ENCODE measurements at places on chromosomes 12 and 14.

DNA sequence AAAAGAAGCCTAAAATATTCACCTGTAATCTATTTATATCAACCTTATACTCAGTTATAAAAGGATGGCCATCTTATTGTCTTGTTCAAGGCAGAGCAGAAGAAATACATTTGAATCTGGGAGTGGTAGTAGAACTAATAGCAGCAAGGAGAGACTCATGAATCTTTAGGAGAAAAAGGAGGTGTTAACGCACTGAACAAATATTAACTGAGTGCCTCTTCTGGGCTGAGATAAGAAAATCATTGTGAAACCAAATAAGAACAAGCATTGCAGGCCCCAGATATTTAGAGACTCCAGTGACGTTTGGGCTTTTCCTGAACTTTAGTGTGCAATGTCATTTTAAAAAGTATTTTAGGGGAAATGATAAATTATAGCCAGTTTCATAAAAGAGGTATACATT, 790.6 kb downstream of the DIO2 start:
- no peak for DNase-seq

- no peak for DNase-seq
Observed at GRCh38 chr12:50297996-50298395, 14.7 kb upstream of the LIMA1 start.

DNA sequence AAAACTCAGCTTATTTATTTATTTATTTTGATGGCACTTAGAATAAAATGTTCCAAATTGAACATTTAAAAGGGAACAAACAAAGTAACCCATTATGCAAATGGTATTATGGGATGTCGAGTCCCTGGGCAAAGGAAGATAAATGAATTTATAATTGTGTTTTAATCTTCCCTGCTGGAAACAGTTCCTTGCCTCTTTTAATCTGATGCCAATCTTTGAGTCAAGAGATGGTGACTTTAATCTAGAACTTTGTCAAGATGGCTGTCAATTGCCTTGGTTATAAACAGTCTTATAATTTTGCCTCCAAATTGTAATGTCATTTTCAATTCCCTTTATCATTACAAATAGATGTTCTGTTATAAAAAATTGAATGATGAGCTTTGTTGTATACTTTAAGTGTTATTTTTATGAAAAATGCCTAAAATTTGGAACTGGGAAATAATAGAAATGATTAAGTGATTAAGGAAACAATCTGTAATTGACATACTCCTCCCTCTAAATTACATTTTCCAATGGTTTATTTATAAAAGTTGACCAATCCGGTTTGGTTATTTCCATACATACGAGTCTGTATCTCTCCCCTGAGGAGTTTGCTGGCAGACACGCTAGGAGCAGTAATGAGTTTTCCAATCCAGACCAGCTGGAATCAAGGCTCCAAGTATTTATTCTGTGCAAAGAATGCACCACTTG, 134.9 kb upstream of the FRMD6 start:
- no peak for DNase-seq

- DNase-seq = no peak
Observed at GRCh38 chr14:75125617-75126016, 1.2 kb downstream of the NEK9 start.

DNA sequence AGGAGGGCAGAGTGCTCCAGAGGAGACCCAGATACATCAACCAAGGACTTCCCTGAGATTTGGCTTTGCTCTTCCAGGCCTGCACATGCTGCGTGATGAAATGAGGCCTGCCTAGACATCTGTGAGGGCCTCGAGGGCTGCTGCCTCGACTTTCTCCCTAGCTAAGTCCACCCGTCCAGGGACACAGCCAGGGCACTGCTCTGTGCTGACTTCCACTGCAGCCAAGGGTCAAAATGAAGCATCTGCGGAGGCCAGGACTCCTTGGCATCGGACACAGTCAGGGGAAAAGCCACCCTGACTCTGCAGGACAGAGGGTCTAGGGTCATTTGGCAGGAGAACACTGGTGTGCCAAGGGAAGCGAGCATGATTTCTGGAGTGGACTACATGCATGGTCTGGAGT, 10.7 kb downstream of the SLC25A47 start:
- DNase-seq = no peak

DNA sequence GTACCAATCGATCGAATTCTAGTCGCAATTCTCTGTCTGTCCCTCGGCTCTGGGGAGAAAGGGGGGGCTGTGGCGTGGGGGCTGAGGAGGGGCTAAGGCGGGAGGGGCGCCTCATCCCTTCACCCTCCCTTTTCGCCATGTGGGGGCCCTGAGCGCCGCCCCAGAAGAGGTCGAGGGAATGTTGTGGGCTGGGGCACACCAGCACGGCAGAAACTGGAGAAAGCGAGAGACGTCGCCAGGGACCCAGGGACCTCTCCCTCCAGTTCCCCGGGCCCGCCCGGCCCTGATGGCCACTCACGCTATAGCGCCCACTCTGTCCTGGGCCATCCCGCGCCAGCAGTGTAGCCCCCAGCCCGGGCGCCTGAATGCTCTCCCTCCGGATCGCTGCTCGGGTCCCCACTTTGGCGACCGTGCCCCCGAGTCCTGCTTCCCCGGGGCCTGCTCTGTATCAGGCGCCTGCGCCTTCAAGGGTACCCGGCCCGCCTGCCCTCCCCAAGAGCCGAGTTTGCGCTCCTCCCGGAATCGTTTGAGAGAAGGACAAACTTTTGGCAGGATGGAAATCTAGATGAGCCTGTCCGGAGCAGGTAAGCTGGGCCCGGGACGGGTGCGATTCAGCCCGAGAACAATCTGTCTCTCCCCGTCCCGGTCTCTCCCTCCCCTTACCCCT, 62.6 kb downstream of the SMUG1 start:
- no peak for DNase-seq

DNA sequence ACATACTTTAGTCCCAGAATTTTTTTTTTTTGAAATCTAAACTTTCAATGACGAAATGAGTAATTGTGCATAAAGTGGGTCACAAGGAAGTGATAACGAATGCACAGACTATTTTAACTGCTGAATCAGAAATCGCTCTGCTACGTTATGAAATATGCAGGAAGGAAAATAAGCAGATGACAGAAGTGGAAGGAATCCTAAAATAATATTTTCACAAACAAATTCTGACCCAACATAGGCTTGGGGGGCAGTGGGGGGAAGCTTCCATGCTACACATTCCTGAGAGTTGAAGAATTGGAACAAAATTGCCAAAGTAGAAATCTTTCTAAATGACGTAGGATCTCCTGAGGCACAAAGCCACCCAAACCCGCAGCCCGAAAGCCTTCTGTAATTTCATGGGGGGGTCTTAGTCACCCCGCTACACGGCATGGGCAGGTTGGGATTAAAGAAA, 89.6 kb downstream of the ARF6 start:
- no peak for DNase-seq

- no peak for DNase-seq
Observed at GRCh38 chr12:81284137-81284536, 206.3 kb downstream of the ACSS3 start.

- DNase-seq = no peak
Observed at GRCh38 chr14:90699016-90699415, 117.2 kb downstream of the TTC7B start.

- no peak for DNase-seq
Observed at GRCh38 chr14:62118461-62118860, 356.2 kb downstream of the SNAPC1 start.

DNA sequence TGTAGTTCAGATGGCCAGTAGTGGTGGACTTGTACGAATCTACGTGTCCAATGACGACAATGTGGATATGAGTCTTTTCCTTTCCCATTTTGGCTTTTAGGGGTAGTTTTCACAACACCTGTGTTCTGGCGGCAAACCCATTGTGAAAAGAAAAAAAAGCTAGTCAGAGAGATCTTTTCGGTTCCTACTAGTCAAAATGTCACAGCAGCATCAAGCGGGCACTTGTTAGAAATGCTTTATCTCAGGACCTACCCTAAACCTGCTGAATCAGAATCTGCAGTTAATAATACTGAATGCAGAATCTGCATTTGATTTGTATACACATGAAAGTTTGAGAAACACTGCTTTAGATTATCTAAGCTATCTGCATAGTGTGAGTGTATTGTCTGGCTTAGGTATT, 18.3 kb downstream of the AEBP2 start:
- no peak for DNase-seq

- no peak for DNase-seq
Observed at GRCh38 chr14:71271166-71271945, 364.1 kb downstream of the PCNX1 start.

DNA sequence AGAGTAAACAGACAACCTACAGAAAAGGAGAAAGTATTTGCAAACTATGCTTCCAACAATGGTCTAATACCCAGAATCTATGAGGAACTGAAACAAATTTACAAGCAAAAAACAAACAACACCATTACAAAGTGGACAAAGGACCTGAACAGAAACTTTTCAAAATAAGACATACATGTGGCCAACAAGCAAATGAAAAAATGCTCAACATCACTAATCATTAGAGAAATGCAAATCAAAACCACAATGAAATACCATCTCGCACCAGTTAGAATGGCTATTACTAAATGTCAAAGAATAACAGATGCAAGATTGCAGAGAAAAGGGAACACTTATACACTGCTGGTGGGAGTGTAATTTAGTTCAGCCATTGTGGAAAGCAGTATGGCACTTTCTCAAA, 125.8 kb downstream of the C12orf42 start:
- no peak for DNase-seq

DNA sequence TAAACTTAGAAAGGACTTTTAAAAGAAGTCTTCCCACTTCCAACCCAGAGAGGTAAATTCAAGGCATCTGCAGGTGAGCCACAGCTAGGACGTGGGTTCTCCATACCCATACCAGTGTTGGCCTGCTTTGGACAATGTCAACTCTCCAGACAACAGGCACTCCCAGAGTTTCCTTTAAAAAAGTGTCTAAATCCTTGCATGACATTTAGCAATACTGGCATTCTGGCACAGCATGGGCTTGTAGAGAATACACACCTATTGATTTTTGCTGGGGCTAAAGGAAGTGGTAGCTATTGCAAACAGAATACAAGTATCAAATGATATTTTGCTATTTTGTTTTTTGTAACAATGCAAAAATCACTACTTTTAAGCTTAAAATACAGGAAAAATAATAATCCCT, 25.8 kb upstream of the DICER1 start:
- no peak for DNase-seq

DNA sequence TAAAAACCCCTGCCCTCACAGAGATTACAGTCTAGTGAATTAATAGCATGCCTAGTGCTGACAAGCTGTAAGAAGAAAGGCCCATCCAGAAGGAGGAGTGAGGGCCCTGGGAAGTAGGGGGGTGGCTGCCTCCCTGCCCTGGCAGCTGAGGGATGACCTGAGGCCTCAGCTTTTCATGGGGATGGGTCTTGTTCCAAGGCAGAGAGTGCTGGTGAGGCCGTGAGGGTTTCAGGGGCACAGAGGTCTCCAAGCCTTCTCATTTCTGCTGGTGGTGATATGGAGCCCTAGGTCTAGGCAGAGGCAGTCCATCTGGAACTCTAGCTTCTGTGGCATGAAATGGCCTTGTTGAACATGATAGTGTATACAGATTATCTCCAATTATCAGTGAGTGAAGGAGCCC, 114.4 kb downstream of the ZFP36L1 start:
- no peak for DNase-seq

- DNase-seq = no peak
Observed at GRCh38 chr12:80702889-80703805, 4.3 kb upstream of the MYF6 start.

DNA sequence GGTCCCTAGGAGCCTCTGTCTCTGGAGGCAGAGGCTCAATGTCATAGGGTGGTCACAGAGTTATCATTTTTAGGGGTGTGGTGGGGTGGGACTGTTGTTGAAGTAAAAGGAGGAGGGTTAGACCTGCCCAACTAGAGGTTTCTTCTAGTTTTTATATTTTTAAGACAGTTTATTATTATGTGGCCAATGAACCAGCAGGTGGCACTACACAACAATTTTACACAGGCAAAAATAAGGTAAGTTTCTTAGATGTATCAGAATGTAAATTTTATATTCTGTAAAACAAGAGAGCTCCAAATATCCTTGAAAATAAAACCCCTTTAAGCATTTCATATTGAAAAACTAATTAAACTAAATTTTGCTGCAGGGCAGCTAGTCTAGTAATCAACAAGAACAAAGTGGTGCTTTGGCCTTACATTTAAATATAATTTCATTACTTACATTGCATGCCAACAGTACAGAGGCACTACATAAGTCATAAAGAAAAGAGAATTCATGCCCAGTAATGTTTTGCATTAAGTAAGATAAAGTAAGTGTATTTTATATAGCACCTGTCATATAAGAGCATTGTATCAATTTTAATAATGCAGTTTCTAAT, 22.2 kb upstream of the OVCH1 start:
- DNase-seq = no peak

Data from 8988T (cell line).